ENCODE measurements at places on chromosomes 7 and 10. TPM values are rescaled to one million over a fixed set of nuclear protein-coding genes. Genes with fewer than 3 reads are reported as not detected.

GRCh38 chr7:157707983-157708918, 371.4 kb downstream of the DNAJB6 start:
- DNase-seq = no peak

The PYROXD2 gene
- total RNA-seq = 10.4 TPM

- no peak for DNase-seq
Measured at GRCh38 chr7:921071-921461, 33.4 kb downstream of the ADAP1 start.

DNA sequence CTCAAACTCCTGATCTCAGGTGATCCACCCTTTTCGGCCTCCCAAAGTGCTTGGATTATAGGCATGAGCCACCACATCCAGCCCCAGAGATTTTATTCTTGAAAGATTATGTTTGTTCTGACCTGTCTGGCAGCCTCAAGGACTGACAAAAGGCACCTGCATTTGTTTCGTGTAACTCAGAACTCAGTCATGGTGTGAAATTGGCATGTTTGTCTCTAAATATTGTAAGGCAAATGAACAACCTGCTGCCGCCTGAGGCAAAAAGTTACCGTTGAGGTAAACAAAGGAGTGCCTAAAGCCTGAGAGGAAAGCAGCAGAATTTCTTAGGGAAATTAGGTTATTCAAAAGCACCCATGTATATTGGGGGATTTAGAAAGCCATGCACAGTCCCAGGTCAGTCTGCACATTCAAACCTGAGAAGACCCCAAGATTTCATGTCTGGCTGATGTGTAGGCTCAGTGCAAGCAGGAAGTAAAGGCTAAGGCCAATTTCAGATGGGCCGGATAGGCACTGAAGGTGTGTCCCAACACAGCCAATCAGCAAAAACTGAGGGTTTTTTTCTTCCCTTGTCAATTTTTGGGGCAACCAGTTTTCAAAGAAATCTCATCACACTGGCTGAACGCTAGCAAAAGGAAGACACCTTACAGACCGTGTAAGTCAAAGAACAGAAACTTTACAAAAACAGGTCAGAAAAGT, 33.3 kb upstream of the HHEX start:
- no peak for DNase-seq

- DNase-seq = peak; percentile 22
Measured at GRCh38 chr7:112938863-112939573, 147.6 kb downstream of the GPR85 start.

The FZD1 gene
- total RNA-seq = 14.1 TPM

DNA sequence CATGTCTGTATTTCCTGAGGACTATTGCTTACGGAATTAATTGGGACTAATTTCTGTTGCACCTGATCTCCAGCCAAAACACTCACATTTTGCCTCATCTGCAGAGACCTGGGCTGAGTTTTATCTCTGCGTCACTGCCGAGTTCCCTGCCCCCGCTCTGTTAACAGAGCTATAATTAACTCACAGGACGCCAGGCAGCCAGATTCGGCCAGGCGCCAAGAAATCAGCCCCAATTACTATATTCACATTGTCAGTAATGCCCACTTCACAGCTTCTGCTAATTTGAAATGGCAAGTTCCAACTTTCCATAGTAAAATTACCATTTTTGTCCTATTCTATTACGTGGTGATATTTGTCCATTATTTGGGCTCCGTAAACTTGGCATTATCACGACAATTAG, 130.5 kb downstream of the CUX1 start:
- DNase-seq = peak; percentile 82

DNA sequence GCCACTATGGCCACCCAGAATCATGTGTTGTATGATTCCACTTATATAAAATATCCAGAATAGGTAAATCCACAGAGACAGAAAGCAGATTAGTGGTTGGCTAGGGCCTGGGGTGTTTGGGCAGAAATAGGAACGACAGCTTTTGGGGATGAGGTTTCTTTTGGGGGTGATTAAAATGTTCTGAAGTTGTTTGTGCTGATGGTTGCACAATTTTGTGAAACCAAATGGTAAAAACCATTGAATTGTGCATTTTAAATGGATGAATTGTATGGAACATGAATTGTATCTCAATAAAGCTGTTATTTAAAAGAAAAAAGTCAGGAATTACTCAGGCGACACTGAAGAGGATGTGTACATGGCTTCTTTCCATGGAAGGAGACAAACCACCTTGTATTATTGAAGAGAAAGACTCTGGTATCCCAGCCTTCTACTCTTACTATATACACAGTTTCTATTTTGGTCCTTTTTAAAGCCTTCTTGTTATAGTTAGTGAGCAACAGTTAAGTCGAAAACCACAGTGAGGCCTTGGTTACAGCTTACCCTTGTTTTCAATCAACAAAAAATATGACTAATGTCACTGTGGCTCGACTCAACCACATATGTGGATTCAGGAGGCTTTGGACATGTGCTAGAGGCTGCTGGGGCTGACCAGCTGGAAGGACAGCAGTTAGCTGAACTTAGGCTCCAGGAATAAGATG, 57.1 kb upstream of the KMT2E start:
- DNase-seq = no peak

DNA sequence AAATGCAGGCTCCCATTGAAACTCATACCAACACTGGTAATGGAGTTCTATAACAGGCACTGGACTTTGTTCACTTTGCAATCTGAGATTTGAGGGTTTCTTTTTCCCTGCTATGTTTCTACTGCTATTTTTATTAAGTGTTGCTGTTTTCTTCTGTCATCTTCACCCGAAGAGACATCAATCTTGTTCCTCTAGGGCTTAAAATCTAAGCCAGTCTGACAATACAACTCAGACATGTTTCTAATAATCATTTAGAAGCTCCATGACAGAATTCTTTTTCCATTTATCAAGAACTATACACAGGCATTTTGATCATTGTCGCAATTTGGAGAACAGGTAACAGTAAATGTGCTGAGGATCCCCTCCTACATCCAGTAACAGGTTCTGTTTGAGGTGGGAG, 98.5 kb upstream of the GNAI1 start:
- DNase-seq = no peak

The CALHM3 gene
- not detected for total RNA-seq

DNA sequence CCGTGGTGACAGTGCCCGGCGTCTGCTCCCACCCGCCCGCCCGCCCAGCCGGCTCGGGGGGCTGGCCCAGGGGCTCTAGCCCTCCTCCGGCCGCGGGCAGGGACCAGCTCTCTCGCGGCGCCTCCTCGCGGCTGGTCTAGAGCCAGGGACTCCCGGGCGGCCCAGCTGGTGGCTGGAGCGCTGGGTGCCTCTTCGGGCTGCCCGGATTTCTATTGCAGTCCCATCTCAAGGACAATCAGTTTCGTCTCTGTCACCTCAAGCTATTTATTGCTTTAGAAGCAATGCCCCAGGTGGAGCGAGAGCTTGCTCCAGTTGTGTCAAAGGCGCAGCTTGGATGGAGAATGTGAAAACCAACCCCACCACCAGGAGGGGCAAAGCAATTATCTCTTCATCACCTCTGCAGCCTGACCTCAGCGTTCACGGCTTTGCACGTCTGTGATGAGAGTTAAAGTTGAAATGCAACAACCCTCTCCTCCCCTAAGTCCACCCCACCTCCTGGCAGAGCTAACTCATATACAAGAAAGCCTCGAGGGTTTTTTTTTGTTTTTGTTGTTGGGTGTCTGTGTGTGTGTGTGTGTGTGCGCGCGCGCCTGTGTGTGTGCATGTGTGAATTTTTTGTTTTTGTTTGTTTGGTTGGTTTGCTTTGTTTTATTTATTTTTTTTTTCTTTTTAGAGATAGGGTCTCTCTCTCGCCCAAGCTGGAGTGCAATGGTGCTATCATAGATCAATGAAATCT, at the start of gene ITGA8:
TSS of gene ITGA8 (minus strand) at position 24 of the 736 bp plus-strand sequence. CDS start 151 bp downstream, outside the sequence.
- DNase-seq = no peak

GRCh38 chr7:26487780-26488515, 196.3 kb downstream of the SNX10 start:
- DNase-seq = no peak

GRCh38 chr7:147363101-147363500, 1227.5 kb upstream of the C7orf33 start:
- no peak for DNase-seq

The C10orf53 gene
- not detected for total RNA-seq

DNA sequence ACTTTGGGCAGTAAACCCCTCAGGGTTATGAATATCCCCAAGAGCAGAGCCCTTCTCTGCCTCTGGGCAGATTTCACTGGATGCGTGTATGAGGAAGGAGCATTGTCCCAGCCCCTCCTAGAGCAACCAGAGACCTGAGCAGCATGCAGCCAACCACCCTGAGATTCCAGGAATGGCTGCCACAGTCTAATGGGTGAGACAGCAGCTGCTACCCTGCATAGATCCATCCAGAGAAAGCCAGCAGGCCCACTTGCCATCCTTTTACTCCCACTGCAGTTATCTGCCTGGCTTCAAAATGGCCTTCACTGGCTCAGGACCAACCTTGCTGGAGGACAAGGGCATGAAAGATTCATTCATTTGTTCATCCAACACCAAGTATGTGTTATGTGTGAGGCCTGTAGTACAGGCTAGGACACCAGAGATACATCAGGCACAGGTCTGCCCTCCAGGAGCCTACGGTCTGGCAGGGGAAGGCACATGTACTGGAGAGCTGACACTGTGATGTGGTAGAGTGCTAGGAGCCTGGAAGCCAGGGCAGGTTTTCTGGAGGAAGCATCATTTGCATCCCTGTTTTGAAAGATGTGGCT, 26.2 kb upstream of the C10orf105 start:
- DNase-seq = no peak

- no peak for DNase-seq
Measured at GRCh38 chr7:45955286-45955685, 34.2 kb upstream of the IGFBP3 start.

GRCh38 chr7:71414490-71414889, 282.5 kb downstream of the GALNT17 start:
- DNase-seq = peak; percentile 78

- DNase-seq = no peak
Measured at GRCh38 chr10:123180101-123181090, 26.2 kb downstream of the BUB3 start.

DNA sequence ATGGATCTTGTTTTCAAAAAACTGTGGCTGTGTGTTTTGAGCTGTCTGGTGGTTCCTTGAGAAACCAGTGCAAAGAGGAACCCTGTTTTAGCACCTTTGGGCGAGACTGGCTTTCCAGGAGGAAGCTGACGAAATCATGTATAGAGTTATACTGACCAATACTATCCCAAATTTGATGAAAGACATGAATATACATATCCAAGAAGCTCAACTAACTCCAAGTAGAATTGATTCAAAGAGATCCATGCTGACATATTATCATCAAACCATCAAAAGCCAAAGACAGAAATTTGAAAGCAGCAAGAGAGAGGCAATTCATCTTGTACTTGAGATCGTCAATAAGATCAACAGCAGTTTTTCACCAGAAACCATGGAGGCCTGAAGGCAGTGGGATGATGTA, 610.7 kb downstream of the DNAJB6 start:
- no peak for DNase-seq

GRCh38 chr10:59240582-59241183, 64.2 kb downstream of the PHYHIPL start:
- DNase-seq = no peak

The GALNT17 gene
- total RNA-seq = 95.3 TPM

DNA sequence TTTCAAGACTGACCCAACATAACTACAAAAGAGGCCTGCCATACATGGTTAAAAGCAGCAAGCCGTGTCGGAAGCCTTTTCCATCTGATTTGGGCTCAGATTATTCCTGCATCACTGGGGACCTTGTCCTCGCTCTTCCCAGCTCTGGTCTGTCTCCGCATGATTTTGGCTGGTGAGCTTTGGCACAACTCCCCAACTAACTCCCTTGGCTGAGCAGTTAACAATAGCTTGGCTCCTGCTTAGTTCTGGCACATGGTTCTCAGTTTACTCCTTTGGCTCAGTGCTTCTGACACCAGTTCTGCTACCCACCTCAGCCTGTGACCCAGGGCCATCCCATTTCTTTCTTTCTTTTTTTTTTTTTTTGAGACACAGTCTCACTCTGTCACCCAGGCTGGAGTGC, 17.0 kb downstream of the AGK start:
- DNase-seq = peak; percentile 28

The KDM7A gene
- 8.2 TPM for total RNA-seq

DNA sequence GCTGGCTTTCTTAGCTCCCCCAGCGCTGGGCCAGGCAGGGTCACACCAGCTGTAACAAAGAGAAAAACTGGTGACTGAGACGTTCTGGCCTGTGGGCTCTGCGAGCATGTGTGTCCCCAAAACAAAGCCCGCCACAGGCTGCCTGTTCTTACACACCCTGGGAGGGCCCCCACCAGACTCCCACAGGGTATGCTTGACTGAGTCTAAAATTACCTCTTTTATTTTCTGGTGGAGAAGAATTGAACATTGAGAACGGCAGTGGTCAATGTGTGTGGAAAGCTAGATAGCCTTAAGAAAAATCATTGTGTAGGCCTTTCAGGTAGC, 808 bp downstream of the C10orf71 start:
- no peak for DNase-seq

DNA sequence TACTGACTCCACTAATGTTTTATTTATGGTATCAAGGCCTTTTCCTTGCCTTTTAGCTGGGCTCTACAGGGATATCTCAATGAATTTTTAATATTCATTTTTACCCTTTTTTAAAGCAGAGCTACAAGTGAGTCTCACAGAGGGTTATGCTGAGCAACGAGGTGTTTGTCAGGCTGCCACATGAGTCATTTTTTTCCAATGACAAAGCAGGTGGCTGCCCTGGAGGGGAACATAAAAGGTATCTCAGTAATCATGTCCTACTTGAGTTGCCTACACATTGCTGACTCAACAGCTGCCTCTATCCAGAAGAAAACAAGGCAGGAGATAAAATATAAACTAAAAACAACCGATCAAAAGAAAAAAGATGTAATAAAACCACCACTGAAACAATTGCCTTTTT, 1004.9 kb upstream of the POT1 start:
- no peak for DNase-seq

DNA sequence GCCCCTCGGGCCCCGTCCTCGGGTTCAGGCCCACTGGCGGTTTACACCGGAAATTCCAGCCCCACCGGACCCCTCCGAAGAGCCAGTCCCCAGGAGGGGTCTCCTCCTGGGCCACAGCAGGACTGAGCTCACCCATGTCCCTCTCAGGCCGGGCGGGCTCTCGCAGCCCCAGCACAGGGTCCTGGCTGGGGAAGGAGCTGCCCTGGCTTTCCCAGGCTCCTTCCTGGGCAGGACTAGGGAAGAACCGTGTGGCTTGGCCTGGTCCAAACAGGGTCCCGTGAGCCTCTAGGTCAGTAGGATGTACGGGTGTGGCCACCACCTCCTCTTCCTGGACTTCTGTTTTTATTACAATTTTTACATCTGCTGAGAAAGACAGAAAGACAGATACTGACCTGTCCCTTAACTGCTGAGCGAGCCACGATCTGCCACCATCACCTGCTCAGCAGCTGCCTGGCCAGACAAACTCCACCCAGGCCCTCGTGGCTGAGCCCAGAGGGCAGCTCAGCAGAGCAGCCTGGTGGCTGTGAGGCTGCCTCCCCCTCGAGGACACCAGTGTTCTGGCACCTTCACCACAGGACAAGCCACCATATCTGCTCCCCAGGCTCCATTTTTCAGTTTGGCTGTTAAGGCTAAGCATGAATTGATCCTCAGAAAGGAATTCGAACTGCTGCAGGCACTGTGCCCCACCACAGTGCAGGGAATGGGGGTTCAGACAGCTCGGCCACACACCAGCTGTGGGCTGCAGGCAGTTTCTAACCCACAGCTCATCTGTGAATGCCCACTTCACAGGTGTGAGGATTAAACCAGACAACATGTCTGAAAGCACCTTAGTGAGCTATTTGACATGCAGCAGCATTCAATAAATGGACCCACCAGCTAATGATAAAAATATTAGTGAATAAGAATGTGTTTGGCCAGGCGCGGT, 14.5 kb upstream of the ZNF777 start:
- no peak for DNase-seq

- no peak for DNase-seq
Measured at GRCh38 chr7:140683657-140684056, 10.9 kb downstream of the ADCK2 start.

- DNase-seq = no peak
Measured at GRCh38 chr7:94335586-94335985, 59.1 kb upstream of the COL1A2 start.

The TFAM gene
- 29.8 TPM for total RNA-seq
